ENCODE measurements at places on chromosomes 6 and 20. TPM values are rescaled to one million over a fixed set of nuclear protein-coding genes. Genes with fewer than 3 reads are reported as not detected.

DNA sequence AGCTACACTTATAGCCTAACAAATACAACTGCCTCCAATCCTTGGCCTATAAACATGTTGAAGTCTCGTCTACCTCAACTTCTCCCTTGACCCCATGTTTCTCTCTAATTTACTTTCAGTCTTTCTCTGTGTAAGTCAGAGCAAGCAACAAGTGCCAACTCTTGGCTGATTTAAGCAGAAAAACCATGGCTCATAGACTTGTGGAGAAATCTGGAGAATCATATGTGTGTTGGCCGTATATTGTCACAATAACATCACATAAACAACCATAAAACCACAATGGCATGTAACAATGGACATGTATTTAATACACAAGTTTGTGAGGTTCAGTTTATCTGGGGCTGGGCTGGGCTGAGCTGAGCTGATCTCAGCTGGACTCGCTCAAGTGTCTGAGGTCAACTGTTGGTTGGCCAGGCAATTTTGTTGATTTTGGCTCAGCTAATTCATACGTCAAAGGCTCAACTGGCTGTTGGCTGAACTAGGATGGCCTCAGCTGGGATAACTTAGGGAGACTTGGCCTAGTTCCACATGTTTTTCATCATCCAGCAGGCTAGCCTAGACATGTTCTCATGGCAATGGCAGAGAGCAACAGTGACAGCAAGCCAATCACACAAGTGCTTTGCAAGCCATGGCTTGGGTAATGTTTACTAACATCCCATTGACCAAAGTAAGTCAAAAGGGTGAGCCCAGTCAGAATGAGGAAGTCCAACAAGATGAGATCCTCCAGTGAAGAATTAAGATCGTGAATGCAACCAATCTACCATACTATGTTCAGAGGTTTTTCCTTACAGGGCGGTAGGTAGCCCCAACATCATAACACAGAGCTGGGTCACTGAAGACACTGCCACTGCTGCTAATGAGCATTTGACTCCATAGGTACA lies 12.9 kb upstream of the TBC1D22B start:
- DNase-seq: peak; percentile 98
- peak overlapping the region; percentile 84 for H3K27ac ChIP-seq
- H3K4me3 ChIP-seq: no peak overlapping the region
- no peaks in the 10 kb centered on the region for H3K36me3 ChIP-seq
- H3K4me1 ChIP-seq: peaks cover 16% of the 10 kb centered on the region

The ZSCAN31 gene
- 10.0 TPM for polyA plus RNA-seq

DNA sequence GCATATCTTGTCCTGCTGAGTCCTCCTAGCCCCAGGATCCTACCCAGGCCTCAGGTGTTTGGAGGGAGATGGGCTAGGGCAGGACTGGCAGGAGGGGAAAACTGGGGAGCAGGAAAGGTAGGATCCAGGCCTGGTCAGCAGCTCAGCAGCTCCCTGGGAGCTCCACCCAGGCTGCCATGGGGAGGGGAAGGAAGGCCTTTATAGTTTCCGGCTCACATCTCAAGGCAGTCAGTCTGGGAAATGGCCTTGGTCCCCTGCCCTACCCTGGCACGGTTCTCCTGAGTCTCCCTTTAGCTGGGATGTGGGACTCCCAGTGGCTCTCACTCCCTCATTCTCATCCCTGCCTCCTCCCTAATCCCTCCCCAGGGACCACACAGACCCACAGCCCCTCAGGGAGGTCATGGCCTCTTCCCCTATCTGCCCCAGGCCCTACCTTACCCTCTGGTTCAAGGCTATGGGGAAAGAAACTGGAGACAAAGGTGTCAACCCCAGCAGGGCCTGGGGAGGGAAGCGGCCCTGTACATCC lies 1.6 kb downstream of the SLC44A4 start:
- H3K4me1 ChIP-seq: no peaks in the 10 kb centered on the region
- no peaks in the 10 kb centered on the region for H3K27me3 ChIP-seq
- H3K36me3 ChIP-seq: no peaks in the 10 kb centered on the region

- H3K4me3 ChIP-seq: no peak overlapping the region
- no peaks in the 10 kb centered on the region for H3K36me3 ChIP-seq
- no peaks in the 10 kb centered on the region for H3K4me1 ChIP-seq
Observed at GRCh38 chr20:59912609-59913008, 20.8 kb downstream of the SYCP2 start.

The GTSF1L gene
- not detected for polyA plus RNA-seq

The ADGRF1 gene
- polyA plus RNA-seq: 0.45 TPM

DNA sequence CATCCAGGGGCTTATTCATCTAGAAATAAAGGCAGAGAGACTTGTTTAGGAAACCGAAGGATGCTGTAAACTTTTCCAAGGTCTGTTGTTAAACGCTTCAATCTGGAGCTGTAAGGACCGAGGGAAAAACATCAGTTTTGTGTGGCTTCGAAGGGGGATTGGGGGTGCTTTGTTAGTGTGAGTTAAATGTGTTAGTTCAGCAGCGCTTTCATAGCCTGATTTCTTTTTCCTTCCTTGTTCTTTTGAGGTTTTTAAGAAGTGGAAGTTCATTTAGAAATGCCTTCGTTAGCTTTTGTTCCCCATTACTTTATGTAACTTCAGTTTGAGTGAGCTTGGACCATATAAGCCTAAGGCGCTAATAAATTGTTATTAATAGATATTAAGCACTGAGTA lies 1.5 kb downstream of the ANKS1A start:
- peaks cover 51% of the 10 kb centered on the region for H3K4me1 ChIP-seq
- H3K27me3 ChIP-seq: no peaks in the 10 kb centered on the region
- no peaks in the 10 kb centered on the region for H3K36me3 ChIP-seq
- peak overlapping the region; percentile 90 for H3K27ac ChIP-seq

- no peak for DNase-seq
- no peak overlapping the region for H3K4me3 ChIP-seq
- no peaks in the 10 kb centered on the region for H3K4me1 ChIP-seq
- H3K27ac ChIP-seq: no peak overlapping the region
- H3K36me3 ChIP-seq: no peaks in the 10 kb centered on the region
- peaks cover 88% of the 10 kb centered on the region for H3K27me3 ChIP-seq
Observed at GRCh38 chr20:51077686-51078060, 54.8 kb upstream of the KCNG1 start.

The FLRT3 gene
- 19.2 TPM for polyA plus RNA-seq

The GPANK1 gene
- polyA plus RNA-seq: 22.1 TPM

The MAS1 gene
- 0.02 TPM for polyA plus RNA-seq
